ENCODE measurements at places on chromosomes 13 and 19. TPM values are rescaled to one million over a fixed set of nuclear protein-coding genes. Genes with fewer than 3 reads are reported as not detected.

Gene ANKRD24
- 0.09 TPM for polyA plus RNA-seq

Gene SHD
- polyA plus RNA-seq: not detected

Gene GIPC3
- 0.20 TPM for polyA plus RNA-seq

Gene NPHS1
- polyA plus RNA-seq: not detected

Gene PLIN4
- polyA plus RNA-seq: 0.07 TPM

GRCh38 chr19:32876919-32877285 is 7.3 kb upstream of the SLC7A9 start:
- peak; percentile 63 for DNase-seq

DNA sequence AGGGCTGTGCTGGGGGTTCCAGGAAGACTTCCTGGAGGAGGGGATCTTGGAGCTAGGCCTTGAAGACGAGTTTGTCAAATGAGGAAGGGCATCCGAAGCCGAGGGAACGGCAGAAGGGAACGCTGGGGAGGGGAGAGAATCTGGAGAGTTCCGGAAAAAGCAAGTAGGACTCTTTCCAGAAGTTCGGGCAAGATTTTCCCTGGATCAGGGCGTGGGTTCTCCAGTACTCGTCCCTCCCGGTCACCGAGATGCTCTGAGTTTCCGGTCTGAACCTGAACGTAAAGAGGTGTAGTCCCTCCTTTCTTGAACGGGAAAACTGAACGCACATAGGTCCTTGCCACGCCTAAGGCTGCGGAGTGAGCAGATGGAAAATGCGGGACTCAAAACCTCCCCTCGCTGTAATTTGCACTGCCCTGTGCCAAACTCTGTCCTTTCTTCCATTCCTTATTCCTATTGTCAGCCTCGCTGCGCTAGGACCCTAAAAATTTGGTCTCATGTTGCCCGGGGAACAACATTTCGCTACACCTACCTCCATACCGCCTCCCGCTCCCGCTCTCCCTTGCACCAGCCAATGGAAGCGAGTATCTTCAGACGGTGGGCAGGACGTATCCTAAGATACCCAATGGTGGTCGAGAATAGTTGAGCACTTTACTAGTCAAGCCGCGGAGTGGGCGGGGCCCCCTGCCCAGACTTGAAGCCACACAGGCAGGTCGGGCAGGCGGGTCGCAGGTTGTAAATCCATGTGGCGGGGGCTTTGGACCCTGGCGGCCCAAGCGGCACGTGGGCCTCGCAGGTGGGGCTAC is at the start of gene GTPBP3:
Gene GTPBP3 (plus strand): TSS at position 682 of the 803 bp plus-strand sequence. CDS start 59 bp downstream, at position 741.
- DNase-seq: peak; percentile 98

GRCh38 chr13:33264620-33264978 is 21.0 kb downstream of the STARD13 start:
- no peak for DNase-seq

DNA sequence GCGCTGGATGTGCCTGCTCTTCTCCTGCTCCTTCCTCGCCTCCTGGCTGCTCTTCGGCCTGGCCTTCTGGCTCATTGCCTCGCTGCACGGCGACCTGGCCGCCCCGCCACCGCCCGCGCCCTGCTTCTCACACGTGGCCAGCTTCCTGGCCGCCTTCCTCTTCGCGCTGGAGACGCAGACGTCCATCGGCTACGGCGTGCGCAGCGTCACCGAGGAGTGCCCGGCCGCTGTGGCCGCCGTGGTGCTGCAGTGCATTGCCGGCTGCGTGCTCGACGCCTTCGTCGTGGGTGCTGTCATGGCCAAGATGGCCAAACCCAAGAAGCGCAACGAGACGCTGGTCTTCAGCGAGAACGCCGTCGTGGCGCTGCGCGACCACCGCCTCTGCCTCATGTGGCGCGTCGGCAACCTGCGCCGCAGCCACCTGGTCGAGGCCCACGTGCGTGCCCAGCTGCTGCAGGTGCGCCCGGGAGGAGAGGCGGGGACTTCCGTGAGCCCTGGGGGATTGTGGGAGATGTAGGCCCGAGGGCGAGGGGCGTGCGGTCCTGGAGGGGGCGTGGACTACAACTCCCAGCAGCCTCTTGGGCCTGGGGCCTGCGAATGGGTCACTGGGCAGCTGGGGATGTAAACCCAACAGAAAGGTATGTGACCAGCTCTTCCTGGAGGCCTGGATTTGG is 6.7 kb downstream of the KCNJ14 start:
- no peak for DNase-seq

- no peak for DNase-seq
Measured at GRCh38 chr13:108705031-108705430, 75.6 kb downstream of the MYO16 start.

DNA sequence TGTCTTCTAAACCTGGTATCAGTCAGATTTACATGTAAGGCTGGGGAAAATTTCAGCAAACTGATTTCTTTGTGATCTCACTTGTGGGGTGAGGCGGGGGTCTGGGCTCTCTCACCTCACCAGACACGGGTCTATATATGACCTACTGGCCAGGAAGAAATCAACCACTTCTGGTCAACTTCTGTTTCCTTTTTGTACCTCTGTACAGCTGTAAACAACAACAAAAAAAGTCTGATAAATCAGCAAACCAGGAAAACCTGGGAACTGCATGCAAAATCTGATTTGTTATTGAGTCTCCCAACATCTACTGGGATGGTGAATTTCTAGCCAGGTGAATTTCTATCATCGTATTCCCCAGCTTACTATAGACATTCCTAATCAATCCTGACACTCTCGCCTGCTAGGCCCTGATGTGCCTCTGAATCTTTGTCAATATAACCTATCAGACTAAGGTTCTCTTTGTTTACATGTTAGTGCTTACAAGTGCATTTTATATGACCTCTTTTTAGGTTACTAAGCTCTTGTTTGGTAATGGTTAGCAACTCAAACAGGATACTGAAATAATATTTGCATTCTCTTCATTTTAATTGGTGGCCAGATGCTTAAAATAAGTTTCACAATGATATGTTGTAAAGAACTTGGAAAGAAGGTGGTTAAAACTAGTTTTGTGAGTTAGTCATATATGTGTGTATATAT is 77.7 kb downstream of the LRRC63 start:
- no peak for DNase-seq

- no peak for DNase-seq
Measured at GRCh38 chr19:1470305-1471009, 8.6 kb downstream of the C19orf25 start.

DNA sequence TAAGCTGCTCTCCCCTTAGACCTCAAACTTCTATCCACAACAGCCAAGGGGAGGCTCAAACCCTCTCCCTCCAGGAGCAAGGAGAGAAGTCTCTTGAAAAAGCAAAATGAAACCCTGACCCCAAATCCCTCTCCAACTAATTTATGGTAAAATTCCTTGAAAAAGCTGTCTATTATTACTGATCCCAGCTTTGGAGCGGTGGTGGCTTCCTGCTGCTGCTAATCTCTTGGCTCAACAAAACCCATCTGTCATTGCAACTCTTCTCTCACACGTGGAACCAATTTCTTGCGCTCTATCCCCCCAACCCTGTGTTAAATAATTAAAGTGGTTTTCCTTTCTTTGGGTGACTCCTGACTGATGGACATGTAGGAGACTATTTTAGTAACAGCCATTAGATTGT is 64.1 kb upstream of the OXGR1 start:
- DNase-seq: no peak

GRCh38 chr19:35903550-35904179 is 1.3 kb downstream of the HCST start:
- DNase-seq: peak; percentile 78

DNA sequence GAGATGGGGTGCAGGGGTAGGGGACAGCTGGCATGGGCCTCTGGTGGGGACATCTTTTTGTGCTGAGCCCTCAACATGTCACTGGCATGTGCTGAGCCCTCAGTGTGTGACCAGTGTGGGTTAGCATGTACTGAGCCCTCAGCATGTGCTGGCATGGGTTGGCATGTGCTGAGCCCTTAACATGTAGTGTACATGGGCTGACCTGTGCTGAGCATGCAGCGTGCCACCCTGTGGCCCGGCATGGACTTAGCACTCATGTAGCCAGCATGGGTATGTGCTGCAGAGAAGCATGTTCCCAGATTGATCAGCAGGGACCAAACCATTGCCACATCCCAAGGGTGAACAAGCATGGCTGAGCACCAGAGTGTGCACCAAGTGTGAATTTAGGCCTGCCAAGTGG is 11.5 kb downstream of the HIPK4 start:
- no peak for DNase-seq

DNA sequence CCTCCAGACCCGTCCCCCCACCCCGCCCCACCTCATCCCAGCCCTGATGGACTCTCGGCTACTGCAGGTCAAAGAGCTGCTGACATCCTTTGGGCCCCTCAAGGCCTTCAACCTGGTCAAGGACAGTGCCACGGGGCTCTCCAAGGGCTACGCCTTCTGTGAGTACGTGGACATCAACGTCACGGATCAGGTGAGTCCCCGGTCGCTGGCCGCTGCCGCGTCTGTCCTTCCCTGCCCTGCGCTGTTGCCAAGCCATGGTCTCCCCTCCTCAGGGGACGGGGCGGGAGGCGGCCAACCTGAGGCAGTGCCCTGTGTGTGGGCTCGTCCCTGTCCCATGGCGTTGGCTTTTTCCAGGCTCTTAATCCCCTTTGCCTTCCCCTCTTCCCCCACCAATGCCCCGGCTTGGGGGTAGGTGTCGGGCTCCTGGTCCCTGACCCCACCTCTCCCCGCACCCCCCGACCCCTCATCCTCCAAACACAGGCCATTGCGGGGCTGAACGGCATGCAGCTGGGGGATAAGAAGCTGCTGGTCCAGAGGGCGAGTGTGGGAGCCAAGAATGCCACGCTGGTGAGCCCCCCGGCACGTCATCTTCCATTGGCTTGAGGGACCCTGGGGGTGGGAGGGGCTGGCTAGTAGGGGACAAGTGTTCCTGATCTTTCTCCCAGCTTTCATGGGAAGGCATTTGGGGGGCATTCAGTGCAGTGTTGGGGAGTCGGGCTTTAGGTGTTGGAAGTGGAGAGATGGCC is 6.2 kb upstream of the EPN1 start:
- no peak for DNase-seq

GRCh38 chr13:24226762-24227161 is 66.2 kb downstream of the SPATA13 start:
- DNase-seq: no peak

DNA sequence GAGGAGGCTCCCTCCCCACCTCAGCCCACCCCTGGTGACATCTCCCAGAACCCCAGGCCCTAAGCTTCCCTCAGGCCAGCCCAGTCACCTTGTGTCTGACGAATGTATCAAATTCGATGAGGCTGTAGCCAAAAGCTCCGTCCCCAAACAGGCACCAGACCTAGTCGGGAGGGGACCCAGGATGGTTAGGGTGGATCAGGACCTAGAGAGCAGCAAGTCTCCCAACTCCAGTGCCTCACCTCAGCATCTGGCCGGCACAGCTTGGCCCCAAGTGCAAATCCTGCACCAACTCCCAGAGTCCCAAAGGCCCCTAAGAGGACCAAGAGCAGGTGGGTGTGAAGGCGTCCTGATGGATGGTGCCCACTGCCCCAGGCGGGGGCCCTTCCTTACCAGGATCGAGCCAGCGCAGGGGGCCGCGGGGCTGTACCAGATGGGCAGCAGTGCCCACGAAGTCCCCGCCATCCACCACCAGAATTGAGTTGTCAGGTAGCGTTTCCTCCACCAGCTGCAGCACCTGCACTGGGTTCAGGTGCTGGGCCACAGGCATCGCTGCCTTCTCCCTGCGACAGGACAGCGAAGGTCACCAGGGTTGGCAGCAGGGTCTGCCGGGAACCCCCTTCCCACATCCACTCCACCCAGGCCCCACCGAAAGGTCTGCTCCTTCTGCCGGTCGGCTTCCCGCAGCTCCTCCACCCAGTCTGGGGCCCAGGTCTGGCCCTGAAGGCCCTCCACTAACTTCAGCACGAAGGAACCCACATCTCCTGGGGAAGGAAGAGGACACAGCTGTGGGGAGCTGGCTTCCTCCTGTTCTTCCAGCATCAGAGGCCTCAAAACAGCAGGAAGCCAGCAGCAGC is 8.8 kb downstream of the SYDE1 start:
- no peak for DNase-seq

GRCh38 chr13:108020027-108020426 is 195.3 kb downstream of the LIG4 start:
- DNase-seq: no peak

Measured in fibroblast of lung (primary cell).